Stimulated activated CD4-positive, alpha-beta T cell treated with anti-CD3 and anti-CD28 coated beads, Interleukin-4, amount 100 ng/mL, for 4 hours (primary cell): ENCODE measurements at places on chromosomes 2 and 18.

- no peak for DNase-seq
Measured at GRCh38 chr2:172998547-172999272, 76.9 kb upstream of the MAP3K20 start.

DNA sequence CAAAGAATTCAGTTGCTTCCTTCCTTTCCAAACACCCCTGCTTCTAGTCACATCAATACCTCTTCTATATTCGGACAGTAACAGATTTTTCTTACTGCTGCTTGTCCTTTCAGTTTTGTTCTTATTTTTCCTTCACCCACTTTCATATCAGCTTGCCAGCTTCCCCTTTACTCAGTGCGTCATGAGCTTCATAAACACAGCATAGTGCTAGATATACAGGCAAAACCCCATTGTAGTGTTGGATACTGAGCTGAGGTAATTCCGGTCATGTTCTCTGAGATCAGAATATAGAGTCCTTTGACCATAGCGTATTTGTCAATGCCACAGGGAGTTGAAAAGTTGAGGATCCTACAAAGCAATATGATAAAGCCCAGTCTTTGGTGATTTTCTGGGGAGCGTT lies 2.4 kb downstream of the FARP2 start:
- DNase-seq: no peak

DNA sequence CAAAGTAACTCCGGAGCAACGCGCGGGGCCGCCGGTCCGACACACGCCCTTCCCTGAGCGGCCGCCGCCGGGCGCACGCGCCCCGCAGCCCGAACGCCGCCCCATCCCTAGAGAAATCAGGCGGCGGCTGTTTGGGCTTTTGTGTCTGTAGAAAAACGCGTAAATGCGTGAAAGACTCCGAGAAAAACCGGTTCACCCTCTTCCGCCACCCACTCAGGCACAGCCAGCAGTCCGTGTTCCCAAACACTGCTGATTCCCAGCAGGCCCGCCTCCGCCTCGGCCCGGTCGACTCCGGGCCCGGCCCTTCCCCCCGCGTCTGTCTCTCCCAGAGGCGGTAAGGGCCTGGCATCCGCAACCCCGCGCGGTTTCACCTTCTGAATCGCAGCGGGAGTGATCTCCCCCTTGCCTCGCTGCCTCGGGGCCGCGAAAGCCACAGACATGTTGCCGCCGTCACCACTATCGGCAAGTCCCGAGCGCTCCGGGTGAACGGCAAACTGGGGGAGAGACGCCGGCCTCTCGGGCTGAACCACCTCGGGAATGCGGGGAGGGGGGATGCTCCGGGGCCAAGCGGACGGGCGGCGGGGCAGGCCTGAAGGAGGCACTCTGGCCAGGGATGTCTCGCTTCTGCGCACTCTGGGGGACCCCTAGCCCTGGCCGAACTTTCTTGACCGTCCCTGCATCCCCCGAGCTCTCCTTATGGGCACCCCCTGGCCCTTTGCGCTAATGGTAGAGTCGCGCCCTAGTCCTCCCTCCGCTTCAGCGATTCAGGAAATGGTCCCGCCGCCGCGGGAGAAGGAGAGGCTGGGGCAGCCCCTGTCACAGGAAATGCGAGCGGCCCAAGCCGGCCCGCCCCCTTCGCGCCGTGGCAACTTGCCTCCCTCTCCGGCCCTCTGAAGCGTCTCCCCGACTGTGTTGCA lies at the start of gene SS18:
Gene SS18 (minus strand): TSS at position 484 of the 917 bp plus-strand sequence. CDS start 44 bp downstream, at position 440.
- DNase-seq: peak; percentile 86

GRCh38 chr2:21103274-21103891 lies 20.4 kb upstream of the TDRD15 start:
- DNase-seq: no peak

DNA sequence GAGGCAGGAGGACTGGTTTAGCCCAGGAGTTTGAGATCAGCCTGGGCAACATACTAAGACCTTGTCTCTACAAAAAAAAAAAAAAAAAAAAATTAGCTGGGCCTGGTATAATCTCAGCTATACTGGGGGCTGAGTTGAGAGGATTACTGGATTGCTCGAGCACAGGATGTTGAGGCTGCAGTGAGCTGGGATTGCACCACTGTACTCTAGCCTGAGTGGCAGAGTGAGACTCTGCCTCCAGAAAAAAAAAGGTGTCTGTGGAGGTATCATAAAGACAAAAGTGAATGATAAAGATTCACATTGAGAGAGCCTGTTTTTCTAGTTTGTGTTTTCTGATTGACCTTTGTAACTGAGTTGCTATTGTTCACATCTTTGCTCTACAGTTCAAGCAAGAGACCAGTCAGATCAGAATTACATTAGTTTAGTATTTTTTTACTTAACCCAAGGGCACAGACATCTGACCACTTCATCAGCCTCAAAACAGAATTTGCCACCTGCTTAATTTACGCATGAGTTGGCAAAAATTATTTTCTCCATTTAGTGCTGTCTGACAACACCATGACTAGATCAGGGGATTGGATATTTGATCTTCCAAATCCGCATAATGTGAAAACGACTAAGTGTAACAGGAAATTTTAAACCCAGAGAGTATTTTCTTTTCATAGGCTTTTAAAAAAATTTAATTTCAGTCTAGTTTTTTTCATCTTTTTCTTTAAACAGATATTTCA lies 271.0 kb downstream of the TGIF1 start:
- no peak for DNase-seq

DNA sequence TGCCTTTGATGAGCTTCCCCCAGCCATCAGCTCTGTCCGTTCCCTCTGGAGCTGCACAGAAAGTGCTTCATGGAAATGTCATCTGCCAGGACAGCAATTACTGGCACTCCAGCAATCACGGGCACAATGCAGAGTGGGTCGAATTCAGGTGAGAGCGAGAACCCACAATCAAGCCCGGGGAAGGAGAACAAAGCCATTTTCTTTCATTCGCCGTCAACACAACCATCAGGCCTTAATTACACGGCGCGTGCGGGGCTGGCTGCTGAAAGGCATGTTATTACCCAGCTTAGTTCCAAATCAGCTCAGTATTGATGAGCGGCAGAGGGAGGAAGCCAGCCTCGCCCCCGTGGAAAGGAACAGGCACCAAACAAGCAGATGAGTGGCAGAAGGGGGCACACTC lies 143.9 kb downstream of the MYT1L start:
- DNase-seq: no peak

- DNase-seq: no peak
Measured at GRCh38 chr18:73945130-73945792, 202.4 kb downstream of the FBXO15 start.

- no peak for DNase-seq
Measured at GRCh38 chr18:60883587-60883986, 449.6 kb upstream of the CDH20 start.

DNA sequence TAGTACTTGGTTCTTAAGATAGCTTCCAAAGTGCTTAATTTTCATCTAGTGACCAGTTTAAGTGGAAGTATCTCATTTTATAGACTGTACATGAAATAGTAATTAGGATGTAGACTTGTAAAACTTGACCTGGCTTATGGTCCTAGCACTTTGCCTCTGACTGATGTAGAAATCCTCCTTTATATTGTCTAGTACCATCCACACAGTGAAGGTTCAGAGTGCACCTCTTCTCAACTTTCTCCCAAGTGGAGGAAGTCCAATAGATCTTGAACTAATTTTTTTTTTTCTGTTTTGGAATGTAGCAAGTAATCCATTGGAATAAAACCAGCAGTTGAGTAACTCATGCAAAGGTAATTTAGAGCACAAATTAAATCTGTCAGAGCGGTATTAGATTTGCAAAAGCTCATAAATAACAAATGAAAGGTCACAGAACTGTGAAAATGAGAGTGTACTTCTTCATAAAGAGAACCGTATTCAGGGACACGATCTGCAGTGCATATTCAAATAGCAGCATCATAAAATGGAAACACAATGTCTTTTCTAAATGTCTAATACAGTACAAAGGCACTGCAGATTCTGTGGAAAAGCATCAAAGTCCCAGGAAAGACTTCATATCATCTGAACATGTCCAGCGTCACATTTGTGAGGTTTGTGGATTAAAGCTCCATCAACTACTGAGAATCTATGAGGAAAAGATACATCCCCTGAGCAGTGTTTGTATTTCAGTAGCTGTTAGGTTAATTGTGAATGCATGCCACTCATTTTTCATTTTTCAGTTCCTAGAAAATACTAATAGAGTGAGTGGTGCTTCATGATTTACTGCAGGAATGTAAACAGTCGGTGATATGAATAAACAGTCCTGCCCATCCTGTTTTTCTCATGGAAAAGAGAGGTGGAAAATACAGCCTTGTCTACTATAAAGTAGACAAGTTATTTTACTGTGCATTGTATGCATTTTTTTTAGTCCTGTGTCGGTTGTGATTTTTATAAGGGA lies 100.7 kb downstream of the LYPD6 start:
- no peak for DNase-seq

GRCh38 chr2:8684540-8684877 lies 2.7 kb downstream of the ID2 start:
- no peak for DNase-seq

DNA sequence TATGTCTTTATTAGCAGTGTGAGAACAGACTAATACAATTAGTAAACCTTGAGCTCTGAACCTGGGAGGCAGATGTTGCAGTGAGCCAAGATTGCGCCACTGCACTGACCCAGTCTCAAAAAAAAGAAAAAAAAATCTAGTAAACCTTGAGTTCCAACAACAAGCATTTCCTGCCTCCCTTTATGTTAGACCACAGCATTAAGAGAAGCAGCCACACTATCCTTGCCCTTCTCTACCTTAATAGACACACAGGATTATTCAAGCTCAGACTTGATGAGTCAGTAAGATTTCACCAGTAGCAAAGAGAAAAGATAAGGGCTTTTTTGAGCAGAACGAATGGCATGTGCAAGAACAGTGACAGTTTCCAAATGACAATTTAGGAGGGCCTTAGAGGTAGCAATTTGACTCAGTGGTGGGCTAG lies 18.0 kb upstream of the GLS start:
- no peak for DNase-seq

GRCh38 chr2:41934329-41934958 lies 113.4 kb upstream of the PKDCC start:
- DNase-seq: no peak

DNA sequence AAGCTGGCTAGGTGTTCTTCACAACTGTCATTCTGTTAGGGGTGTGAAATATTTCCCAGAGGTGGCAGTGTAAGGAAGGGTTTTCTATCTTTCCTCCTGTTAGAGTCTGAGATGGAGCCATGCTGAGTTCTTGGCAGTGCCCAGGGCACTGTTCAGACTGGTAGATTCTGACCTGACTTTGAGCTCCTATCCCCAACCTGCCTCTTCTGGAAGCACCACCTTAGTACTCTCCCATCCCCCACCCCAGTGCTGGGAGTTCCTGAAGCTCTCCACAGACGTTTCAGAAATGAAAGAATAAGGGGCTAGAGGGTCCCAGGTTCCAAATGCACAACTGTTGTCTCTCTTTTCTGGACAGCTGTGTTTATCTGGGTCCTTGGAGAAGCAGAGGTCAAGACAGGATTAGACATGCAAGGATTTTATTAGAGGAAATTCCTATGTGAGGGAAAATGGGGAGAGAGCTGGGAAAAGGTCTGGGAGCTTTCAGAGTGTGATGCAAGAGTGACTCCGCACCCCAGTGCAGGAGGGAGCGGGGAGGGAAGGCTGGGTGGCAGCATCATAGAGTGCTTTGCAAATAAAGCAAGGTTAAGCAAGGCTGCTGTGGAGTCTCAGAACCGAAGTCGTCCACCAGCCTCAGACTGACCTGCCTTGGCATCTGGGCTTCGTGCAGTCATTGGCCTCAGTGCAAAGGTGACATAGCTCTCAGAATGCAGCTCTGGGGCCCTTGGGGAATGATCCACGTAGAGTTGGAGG lies 75.5 kb downstream of the SLC4A3 start:
- DNase-seq: no peak

- DNase-seq: no peak
Measured at GRCh38 chr2:42562474-42563144, 5.8 kb upstream of the MTA3 start.

GRCh38 chr2:226551522-226552250 lies 247.9 kb downstream of the IRS1 start:
- DNase-seq: no peak

GRCh38 chr2:219125225-219125885 lies 35.3 kb downstream of the NHEJ1 start:
- no peak for DNase-seq

DNA sequence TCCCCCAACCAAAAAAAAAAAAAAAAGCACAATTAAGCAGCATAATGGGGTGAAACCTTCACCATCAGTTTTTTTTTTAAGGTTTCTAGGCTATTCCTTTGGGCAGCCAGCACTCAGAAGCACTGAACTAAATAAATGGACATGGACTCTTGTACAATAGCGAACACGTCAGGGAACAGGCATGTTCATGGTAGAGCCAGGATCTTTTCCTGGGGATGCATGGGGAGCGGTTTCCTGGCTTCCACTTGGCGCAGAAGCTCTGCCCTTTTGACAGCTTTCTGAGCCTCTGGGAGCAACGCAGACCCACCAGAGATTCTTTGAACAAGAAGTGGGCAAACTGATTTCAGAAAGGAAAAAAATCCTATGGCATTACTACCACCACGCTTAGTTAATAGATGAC lies 35.0 kb downstream of the ALPK2 start:
- DNase-seq: no peak

GRCh38 chr2:238693337-238694093 lies 154.4 kb upstream of the TWIST2 start:
- no peak for DNase-seq

- no peak for DNase-seq
Measured at GRCh38 chr2:143830476-143830875, 689.4 kb downstream of the ZEB2 start.

GRCh38 chr2:142586693-142587580 lies 290.5 kb upstream of the KYNU start:
- no peak for DNase-seq

DNA sequence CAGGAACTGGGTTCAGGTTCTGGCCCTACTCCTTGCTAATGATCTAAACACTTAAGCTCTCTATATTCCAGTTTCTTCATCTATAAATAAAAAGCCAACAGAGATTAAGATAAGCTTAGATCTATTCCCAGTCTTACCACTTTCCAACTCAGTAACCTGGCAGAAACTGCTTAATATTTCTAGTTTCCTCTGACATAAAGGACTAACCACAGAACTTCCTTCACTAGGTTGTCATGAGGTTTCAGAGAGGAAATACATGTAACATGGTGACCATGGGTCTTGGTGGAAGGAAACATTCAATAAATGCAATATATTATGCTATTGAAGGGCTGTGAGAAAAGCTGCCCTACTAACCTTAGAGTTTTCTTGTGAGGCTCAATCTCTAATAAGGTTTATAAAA lies 114.4 kb upstream of the PDE1A start:
- DNase-seq: no peak

DNA sequence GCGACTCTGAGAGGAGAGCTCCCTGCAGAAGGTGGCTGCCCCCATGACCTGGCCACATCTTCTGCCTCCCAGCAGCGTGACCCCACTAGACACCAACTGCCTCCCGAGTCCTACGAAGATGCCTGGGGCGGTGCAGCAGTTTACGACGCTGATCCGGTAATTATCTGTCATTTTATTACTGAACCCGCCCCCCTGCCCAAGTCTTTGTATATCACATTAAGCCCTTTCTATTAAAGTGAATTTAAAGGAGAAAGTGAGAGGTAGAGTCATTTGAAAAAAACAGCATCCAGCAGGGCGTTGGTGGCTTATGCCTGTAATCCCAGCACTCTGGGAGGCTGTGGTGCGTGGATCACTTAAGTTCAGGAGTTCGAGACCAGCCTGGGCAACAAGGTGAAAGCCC lies 33.4 kb downstream of the ABCG8 start:
- DNase-seq: no peak

- DNase-seq: no peak
Measured at GRCh38 chr2:237374284-237375060, 39.5 kb downstream of the COL6A3 start.

GRCh38 chr2:229162015-229162414 lies 109.1 kb downstream of the PID1 start:
- DNase-seq: no peak

GRCh38 chr2:8307606-8308180 lies 374.2 kb upstream of the ID2 start:
- no peak for DNase-seq

- DNase-seq: no peak
Measured at GRCh38 chr2:69950241-69950640, 11.2 kb downstream of the ASPRV1 start.
